ENCODE measurements at places on chromosomes 7 and 10. TPM values are rescaled to one million over a fixed set of nuclear protein-coding genes. Genes with fewer than 3 reads are reported as not detected.

The INHBA gene
- total RNA-seq = not detected

The CCDC136 gene
- total RNA-seq = 72.2 TPM

The RAPGEF5 gene
- total RNA-seq = 6.0 TPM

DNA sequence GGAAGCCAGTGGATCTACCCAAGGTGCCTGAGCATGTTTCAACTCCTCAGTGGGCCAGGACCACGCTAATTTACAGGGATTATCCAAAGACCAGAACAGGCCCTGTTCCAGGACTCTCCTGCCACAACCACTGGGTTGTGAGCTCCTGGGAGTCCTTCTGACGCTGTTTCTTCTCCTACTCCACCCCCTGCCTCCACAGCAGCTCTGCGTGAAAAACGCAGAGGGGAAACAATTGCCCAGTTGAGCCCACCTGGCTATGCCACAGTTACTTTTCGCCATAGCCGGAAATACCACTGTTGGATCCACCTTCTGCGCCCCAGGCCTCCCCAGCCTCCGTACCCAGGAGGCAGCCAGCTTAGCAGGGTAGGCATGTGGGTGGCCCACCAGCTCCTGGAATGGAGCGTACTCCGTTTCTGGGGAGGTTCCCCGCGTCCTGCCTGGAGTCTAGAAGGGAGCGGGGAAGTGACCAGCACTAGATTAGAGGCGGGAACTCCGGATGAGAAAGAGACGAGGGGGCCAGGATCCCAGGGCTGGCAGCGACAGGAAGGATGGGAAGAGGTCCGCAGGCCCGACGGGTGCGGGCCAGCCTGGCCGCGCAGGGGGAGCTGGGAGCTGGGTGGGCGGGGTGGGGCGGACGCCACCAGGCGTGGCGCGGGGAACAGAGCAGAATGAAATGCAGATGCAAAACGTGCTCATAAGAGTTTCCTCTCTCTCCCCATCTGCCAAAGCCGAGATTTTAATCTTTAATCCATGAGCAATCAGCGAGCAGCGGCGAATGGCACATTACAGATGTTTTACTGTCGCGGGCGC is 32.1 kb upstream of the PAX2 start:
- no peak for DNase-seq

- DNase-seq = no peak
Measured at GRCh38 chr7:18873734-18874336, 243.6 kb downstream of the TWIST1 start.

DNA sequence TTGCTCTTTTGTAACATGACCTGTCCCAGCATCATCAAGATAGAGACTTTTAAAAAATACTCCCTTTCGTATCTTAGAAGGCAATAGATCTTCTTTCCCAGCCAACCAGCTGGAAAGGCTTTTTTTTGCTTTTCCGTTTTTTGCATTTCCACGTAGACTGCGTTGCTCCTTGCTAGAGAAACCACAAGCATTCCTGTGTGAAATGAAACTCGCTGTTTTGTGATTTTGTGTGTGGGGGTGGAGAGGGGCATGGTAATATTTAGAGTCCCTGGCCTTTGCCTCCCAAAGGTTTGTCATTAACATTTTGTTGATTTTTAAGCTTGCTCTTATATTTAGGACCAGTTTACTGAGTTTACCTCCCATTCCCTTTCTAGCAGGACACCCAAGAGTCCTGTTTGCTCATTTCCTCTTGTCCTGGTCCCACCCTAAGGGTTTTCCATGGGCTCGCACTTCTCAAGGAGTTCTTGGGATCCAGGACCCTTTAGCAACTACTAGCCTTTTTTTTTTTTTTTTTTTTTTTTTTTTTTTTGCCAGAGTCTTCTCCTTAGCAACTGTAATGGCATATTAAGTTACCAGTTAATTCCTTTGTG is 243.6 kb downstream of the BICC1 start:
- no peak for DNase-seq

- DNase-seq = no peak
Measured at GRCh38 chr7:29641651-29642050, 78.0 kb downstream of the PRR15 start.

GRCh38 chr10:113007821-113008220 is 57.8 kb downstream of the TCF7L2 start:
- DNase-seq = no peak

DNA sequence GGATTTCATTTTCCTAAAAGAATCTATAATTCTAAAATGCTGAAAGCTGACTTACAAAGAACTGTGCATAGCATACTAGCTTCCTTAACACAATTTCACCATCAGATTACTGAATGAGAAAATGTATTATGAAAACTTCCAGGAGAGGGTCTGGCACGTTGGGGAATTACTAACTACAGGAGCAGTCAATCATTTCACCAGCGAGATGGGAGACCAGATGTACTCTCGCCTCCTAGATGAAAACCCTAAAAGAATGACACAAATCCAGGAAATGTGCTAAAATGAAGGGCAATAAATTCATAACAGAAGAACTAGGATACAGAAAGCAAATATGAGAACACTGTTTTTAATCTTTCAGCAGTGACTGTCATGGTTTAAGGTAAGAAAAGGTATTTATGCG is 330.8 kb downstream of the ABCA13 start:
- no peak for DNase-seq

- no peak for DNase-seq
Measured at GRCh38 chr10:71346731-71347130, 27.7 kb downstream of the SLC29A3 start.

DNA sequence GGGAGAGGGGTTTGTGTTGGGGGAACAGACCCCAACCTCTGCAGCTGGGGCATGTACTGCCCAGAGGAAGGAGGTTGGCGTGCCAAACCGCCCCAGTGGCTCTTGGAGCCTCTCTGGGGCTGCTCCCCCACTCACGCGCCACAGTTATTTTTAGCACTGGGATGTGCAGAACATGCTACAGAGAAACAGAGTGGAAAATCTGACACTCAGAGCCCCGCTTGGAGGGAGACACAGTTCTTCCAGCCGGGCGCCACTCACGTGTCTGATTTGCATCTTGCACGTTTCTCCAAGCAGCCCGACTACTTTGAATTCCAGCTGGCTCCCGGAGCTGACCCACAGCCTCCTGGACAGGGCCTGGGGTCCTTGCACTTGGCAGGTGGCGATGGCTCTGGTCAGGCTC is 182.0 kb downstream of the RPS24 start:
- DNase-seq = no peak

- DNase-seq = peak; percentile 5
Measured at GRCh38 chr7:30226614-30227268, 57.7 kb upstream of the ZNRF2 start.
